GM23338 (cell line): ENCODE measurements at places on chromosomes 13 and 19. TPM values are rescaled to one million over a fixed set of nuclear protein-coding genes. Genes with fewer than 3 reads are reported as not detected.

TPRX1 gene
- polyA plus RNA-seq = 0.14 TPM in 1 of 2 replicates, not detected in the other

MYO16 gene
- 0.03 and 0.13 TPM in 2 replicates for polyA plus RNA-seq

B3GNT8 gene
- 0.71 TPM in 2 replicates for polyA plus RNA-seq

ZNF460 gene
- polyA plus RNA-seq = 3.0 and 3.4 TPM in 2 replicates

ATXN8OS gene
- not detected in 2 replicates for polyA plus RNA-seq

CRX gene
- 0.07 and 0.15 TPM in 2 replicates for polyA plus RNA-seq

CBY2 gene
- polyA plus RNA-seq = 0.15 and 0.19 TPM in 2 replicates
